ENCODE measurements at places on chromosomes 3 and 15. TPM values are rescaled to one million over a fixed set of nuclear protein-coding genes. Genes with fewer than 3 reads are reported as not detected.

The SIAH2 gene
- 33.5 TPM for total RNA-seq

The NR1I2 gene
- total RNA-seq = under 0.01 TPM

The TMEM202 gene
- total RNA-seq = not detected

The ZNF662 gene
- total RNA-seq = 1.3 TPM

Data from placental pericyte (primary cell).